Stimulated activated CD4-positive, alpha-beta T cell treated with anti-CD3 and anti-CD28 coated beads, Interleukin-4, amount 100 ng/mL, for 4 hours (primary cell): ENCODE measurements at places on chromosomes 13 and 19.

GRCh38 chr13:41722684-41723535 lies 238.0 kb downstream of the VWA8 start:
- no peak for DNase-seq

DNA sequence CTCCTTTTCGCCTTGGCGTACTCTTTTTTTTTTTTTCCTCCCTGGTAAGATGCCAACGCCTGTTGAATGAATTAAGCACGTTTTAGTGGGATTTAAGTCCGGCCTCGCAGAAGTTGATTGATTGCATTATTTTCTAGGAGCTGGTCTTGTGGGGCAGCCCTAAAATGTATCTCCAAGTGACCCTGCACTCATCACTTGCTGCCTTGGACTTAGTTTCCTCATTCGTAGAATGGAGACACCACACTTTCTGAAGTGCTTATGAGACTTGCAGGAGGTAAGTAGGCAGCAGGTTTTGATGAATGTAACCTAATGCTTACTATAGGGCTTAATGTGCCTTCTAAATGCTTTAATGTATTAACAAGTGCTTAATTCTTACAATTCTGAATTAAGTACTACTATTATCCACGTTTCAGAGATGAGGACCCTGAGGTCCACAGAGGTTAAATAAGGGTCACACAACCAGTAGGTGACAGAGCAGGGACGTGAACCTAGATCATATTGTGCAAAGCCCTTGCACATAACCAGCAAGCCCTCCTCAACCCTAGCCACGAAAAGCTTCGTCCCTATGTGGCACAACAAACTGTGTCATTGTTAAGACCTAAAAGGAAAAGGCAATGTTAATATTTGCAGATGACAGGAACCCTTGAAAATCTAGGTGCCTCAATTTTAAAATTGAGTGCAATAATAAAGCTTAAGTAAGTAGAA lies 514 bp upstream of the ARGLU1 start:
- no peak for DNase-seq

GRCh38 chr13:35769812-35770211 lies 293.3 kb upstream of the MAB21L1 start:
- DNase-seq = no peak

DNA sequence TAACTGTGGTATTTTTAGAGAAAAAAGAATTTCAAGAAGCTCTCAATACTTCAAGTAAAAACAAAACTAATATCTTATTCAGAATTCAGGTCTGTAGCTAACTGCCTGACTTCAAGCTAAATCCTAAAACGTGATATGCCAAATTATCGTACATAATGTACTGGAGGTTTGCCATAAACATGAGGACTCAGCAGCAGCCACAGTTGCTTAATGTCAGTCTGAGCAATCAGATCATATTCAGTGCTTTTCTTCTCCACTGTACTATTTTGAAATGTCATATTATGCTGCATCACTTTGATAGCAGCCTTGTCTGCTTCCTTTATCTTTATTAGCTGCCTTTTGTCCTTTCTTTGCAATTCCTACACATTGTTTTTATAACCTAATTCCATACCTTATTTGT lies 265.1 kb upstream of the EDNRB start:
- no peak for DNase-seq

- peak; percentile 10 for DNase-seq
Measured at GRCh38 chr19:8158411-8159074, 9.2 kb upstream of the FBN3 start.

DNA sequence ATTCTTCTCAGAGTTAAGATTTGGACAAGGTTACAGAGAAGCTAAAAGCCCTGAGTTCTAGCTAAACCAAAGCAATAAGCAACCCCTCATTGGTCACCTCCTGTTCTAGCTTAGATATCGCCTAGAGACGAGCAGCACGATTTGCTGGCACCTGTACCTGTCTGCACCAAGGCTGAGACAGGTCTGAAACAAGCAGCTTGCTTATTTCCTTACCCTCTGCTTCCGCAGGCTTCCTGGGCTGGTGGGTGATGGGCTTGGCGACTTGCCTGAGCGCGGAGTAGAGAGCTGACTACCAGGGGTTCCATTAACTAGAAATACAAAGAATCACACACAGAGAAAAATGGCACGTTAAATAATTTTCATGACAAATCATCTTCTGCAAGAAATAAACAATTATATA lies 276.9 kb downstream of the DCLK1 start:
- no peak for DNase-seq

DNA sequence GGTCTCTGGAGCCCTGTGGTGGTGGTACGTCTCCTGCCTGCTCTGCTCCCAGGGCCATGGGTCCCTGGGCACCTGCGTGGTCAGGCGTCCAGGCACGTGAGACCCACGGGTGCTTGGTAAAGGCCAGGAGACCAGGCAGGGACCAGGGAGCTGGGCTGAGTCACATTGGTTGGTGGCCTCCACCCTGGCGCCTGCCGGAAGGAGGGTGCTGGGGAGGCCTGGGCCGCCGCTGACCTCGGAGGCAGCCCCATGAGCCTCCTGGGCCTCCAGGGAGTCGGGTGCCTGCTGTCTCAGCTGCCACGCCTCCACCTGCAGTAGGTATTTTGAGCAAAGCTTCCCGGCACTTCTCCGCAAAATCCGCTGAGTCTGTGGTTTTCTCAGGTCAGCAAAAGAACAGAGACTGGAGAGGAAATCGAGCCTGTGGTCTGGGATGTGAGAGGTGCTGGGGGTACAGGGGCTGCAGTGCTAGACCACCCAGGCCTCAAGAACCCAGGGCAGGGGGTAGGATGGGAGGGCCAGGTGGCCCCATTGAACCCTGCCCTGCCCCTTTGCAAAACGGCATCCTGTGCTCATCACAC lies 3.6 kb upstream of the PLK5 start:
- DNase-seq = no peak

DNA sequence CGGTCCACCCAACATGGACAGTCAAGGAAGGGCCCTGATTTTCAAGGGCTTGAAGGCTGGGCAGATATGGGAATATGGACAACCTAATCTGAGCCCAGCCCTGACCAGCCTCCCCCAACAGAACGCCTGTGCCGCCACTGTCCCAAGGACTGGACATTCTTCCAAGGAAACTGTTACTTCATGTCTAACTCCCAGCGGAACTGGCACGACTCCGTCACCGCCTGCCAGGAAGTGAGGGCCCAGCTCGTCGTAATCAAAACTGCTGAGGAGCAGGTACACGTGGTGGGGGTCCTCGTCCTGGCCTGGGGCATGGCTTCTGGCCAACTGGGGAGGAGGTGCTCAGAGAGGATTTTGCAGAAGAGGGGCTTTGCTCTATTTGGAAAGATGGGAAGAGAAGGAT lies 3.5 kb downstream of the CLEC4M start:
- DNase-seq = no peak

- DNase-seq = no peak
Measured at GRCh38 chr19:30316560-30317106, 55.6 kb upstream of the ZNF536 start.

GRCh38 chr13:31131470-31131961 lies 30.2 kb downstream of the HSPH1 start:
- no peak for DNase-seq

GRCh38 chr13:46982856-46983582 lies 86.2 kb upstream of the HTR2A start:
- no peak for DNase-seq

DNA sequence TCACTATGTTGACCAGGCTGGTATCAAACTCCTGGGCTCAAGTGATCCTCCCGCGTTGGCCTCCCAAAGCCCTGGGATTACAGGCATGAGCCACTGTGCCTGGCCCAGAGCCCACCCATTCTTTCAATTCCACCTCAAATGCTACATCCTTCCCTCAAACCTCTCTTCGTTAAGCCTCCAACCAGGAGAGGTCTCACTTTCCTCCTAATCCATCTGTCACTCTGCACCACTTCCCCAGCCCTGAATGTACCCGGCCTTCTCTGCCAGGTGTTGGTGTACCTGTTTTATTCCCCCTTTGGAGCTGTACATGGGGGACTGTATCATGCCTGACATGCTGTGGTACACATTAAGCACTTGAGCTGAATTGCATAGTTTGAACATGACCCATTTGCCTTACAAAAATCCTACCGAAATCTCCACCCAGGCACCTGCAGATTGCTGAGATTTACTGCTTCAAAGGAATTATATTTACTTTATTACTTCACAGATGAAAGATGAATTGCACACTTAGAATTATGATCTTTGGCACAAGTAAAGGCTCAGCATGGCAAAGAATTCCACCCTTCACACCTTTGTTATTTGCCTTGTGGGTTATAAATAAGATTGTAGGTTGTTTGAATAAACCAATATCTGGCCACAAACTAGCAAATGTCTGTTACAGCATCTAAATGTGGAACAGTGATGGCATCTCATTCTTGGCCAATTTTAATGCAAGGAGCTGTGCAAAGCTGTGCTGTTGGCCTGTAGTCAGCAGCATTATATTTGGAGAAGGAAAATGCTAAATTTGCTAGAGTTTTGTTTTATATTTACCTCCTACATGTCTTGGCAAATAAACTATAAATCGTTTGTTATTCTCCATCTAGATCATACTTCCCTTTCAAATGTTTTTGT lies 15.6 kb upstream of the WASF3 start:
- DNase-seq = no peak

GRCh38 chr19:18322318-18322758 lies 538 bp downstream of the LSM4 start:
- DNase-seq = peak; percentile 13

- DNase-seq = no peak
Measured at GRCh38 chr13:40402931-40403431, 263.5 kb downstream of the FOXO1 start.

GRCh38 chr13:23289917-23290357 lies 109.2 kb downstream of the SGCG start:
- no peak for DNase-seq

DNA sequence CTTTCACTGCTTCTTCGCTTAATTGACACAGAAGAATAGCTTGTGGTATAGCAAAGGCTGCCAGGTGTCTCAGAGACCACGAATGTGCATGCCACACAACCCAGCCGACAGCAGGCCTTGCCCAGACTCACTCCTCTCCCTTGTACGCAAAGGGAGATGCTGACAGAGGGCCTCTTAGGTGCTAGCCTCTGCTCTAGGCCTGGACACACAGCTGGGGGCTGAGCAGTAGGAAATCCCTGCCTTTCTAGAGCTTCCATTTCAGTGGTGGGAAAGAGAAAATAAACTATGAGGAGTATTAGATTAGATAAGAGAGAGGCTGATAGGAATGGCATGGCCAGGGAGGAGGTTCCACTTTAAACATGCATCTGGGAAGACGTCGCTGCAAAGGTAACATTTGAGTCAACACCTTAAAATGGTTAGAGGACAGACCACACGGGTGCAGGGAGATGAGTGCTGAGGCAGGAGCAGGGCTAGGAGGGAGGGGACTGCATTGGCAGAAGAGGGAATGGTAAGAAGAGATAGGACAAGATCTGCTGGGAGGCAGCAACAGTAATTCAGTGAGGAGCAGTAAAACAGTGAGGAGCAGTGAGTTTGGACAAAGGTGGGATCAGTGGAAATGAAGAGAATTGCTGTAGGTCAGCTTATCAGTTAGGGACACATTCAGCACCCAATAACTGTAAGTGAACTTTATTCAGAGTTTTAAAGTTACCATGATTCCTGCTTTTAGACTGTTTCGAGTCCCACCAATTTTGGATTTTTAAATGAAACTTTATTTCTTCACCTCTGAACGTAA lies 100.0 kb downstream of the RNF17 start:
- no peak for DNase-seq

GRCh38 chr13:28423010-28423409 lies 71.9 kb downstream of the FLT1 start:
- no peak for DNase-seq

DNA sequence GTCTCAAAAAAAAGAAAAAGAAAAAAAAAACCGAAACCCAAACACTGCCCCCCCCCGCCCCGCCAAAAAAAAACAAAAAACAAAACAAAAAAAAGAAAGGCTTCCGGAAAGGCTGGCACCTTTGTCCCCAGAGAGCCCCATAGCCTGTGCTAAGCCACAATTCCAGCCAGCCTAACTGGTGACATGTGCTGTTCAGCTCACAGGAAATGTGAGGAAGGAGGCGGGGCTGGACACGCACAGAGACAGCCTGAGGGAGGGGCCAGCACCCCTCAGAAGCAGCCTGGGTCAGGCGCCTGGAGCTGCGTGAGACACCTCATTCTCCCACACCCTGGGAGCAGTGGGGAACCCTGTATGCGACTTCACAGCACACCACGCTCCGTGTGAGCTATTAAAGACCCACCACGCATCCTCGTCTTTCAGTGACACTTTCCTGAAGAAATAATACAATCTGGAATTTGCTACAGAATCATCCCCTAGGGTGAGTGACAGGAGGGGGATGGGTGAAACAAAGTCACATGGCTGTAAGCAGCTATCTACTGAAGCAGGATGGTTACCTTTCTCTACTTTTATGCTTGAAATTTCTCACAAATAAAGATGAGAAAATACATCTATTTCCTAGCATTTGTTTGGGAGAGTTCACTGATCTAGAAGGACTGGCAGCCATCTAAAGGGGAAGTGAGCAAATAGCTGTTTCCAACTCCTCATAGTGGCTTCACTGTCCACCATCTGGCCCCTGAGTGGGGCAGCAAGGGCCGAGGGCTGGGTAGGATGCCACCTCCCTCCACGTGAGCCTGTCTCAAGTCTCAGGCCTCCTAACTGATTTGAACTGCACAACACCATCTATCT lies 12.3 kb upstream of the SLC35E1 start:
- DNase-seq = peak; percentile 75

GRCh38 chr19:13499692-13500091 lies 6.6 kb downstream of the CACNA1A start:
- no peak for DNase-seq

GRCh38 chr19:56176881-56177280 lies 1.1 kb downstream of the GALP start:
- DNase-seq = no peak

GRCh38 chr13:104740641-104741222 lies 1674.5 kb upstream of the SLC10A2 start:
- no peak for DNase-seq

- no peak for DNase-seq
Measured at GRCh38 chr13:19984430-19985218, 26.1 kb downstream of the ZMYM2 start.

DNA sequence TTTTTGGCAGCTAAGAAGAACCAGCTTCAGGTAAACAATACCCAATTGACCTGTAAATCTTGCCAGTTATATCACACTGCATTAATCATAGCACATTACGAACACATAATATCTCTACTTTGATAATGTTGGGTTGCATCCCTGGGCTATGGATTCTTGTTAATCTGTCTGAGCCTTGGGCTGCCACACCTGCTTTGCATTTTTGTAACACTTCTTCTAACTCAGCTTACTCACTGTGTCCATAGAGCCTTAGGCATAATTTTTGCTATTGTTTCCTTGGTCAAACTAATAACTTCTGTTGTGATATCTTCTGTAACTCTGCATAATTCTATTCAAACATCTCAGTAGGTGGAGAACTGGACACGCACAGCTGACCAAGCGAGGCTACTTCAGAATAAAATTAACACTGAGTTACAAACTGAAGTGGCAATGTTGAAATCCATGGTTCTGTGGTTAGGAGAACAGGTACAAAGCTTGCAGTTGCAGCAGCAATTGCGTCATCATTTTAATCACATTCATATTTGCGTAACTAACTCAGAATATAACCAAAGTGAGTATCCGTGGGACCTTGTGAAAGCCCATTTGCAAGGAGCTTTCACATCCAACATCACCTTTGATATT lies 6.4 kb downstream of the ZNF350 start:
- DNase-seq = no peak
